Prostate gland (tissue), 2 donors: ENCODE measurements at places on chromosomes 13 and 19.

- DNase-seq, result no peak
- H3K4me1 ChIP-seq, result no peaks in the 10 kb centered on the region
- no peak overlapping the region for H3K27ac ChIP-seq
- H3K27me3 ChIP-seq, result no peaks in the 10 kb centered on the region
- H3K36me3 ChIP-seq, result no peaks in the 10 kb centered on the region
Observed at GRCh38 chr13:35716729-35717128, 240.2 kb upstream of the MAB21L1 start.

DNA sequence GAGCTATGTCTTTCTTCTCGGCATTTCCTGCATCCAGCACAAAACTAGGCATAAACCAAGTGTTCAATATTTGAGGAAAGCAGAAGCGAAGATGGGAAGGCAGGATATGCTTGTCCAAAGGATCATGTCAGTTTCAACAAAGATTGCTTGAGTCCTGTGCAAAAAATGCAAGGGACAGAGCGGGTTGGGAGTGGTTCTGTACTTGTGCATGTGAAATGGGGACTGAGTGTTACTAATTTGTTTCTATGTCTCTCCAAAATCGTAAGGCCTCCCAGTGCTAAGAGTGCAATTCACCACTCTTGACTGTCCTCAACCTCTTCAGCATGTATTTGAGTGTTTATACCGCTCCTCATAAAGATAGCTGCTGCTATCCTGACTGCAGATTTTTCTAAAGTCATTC, 166.2 kb downstream of the DLEU7 start:
- no peak for DNase-seq
- H3K4me3 ChIP-seq, result no peak overlapping the region
- H3K27ac ChIP-seq, result no peak overlapping the region
- H3K27me3 ChIP-seq, result no peaks in the 10 kb centered on the region
- H3K36me3 ChIP-seq, result no peaks in the 10 kb centered on the region

GRCh38 chr13:78183732-78184131, 265.1 kb upstream of the EDNRB start:
- no peak overlapping the region for H3K27ac ChIP-seq
- no peaks in the 10 kb centered on the region for H3K27me3 ChIP-seq
- no peaks in the 10 kb centered on the region for H3K4me1 ChIP-seq
- no peak for DNase-seq

DNA sequence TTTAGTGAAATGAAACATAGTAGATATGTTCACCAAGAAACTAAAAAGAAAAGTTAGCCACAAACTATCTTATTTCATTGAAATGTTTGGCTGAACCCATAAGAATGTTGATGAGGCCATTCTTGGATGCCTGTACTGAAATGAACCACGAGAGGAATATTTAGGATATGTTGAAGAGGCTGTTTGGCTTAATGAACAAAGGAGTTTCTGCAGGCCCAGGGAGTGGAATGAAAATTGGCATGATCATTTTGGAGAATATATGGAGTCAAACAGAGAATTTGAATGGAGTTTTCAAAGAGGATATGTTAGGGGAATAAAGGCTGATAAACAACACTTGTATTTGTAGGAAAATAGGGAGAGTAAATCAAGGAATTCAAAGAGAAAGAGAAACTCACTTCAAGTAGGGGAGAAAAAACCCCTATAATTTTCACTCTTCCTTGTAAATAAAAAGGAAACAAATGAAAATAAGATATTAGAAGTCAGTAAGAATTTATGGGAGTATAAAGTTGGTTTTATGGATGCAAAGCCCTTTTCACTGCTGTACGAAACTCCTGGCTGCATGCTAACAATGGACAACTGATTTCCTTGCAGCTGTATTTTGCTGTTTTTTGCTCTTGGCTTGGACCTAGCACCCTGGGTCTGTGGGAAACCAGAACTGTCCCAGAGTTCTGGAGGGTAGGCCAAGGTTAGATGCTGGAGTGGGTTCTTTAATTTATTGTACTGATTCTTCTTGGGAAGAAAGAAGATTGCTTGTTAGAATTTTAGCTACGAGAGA, 36.5 kb downstream of the KL start:
- DNase-seq, result no peak
- no peaks in the 10 kb centered on the region for H3K27me3 ChIP-seq
- no peaks in the 10 kb centered on the region for H3K36me3 ChIP-seq
- no peak overlapping the region for H3K4me3 ChIP-seq
- H3K4me1 ChIP-seq, result peaks cover 11% of the 10 kb centered on the region
- H3K27ac ChIP-seq, result peak overlapping the region; percentile 49

GRCh38 chr13:44912278-44913016, 76.8 kb downstream of the NUFIP1 start:
- peaks cover 2% of the 10 kb centered on the region for H3K4me1 ChIP-seq
- DNase-seq, result no peak
- no peaks in the 10 kb centered on the region for H3K36me3 ChIP-seq
- no peak overlapping the region for H3K27ac ChIP-seq
- no peak overlapping the region for H3K4me3 ChIP-seq
- H3K27me3 ChIP-seq, result no peaks in the 10 kb centered on the region

DNA sequence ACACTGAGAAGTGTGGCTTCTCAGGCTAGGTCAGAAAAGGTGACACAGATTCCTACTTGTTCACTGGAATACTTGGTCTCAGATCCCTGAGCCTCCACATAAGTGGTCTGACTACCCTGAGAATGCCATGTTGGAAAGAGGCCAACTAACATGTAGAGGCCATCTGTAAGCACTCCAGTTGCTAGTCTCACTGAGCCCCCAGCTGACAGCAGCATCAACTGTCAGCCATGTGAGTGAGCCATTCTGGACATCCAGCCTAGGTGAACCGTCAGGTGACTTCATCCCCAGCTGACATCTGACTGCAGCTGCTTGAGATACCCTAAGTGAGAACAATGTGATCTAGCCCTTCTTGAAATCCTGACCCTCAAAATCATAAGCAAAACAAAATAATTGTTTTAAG, 18.1 kb upstream of the ARL11 start:
- H3K4me1 ChIP-seq, result no peaks in the 10 kb centered on the region
- no peaks in the 10 kb centered on the region for H3K36me3 ChIP-seq
- no peak overlapping the region for H3K27ac ChIP-seq

- H3K4me1 ChIP-seq, result no peaks in the 10 kb centered on the region
- H3K4me3 ChIP-seq, result no peak overlapping the region
- no peak for DNase-seq
- H3K27me3 ChIP-seq, result no peaks in the 10 kb centered on the region
- H3K27ac ChIP-seq, result no peak overlapping the region
Observed at GRCh38 chr13:37769078-37769477, 100.5 kb downstream of the TRPC4 start.
